Right ventricle myocardium superior (tissue), 1 donor: ENCODE measurements at places on chromosomes 3 and 15.
A peak's percentile ranks its signal among the peaks of the same experiment; 100 is the strongest.

GRCh38 chr3:64659617-64659978, 28.2 kb downstream of the ADAMTS9 start:
- DNase-seq = no peak

DNA sequence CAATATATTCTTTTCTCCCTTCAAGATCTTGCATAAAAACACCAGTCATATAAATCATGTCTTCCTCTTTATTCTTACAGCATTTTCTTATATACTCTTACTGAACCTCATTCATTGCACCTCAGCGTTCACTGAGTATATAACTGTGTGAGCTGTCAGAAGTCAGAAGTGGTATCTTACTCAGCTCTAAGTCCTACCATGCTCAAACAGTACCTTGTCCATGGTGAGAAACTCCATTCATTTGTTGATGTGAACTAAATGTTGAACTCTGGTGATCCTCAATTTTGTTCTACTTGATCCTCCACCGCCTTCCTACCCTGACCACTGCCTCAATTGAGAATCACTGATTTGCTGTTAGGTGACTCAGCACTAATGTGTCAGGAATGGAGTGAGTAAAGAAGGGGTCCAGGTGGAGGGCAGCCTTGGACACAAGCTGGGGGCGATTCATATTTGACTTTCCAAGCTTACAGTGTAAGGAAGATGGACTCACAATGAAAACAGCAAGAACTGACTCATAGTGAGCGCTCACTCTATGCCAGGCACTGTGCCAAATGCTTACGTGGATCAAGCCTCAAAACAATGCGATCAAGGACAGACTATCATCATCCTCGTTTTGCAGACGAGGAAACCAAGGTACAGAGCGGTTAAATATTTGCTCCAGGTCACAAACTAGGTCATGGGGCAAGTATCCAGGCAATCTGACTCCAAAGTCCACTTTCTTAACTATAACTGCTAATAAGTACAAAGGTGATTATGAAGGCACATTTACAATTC, 13.5 kb upstream of the ZFYVE19 start:
- DNase-seq = no peak

DNA sequence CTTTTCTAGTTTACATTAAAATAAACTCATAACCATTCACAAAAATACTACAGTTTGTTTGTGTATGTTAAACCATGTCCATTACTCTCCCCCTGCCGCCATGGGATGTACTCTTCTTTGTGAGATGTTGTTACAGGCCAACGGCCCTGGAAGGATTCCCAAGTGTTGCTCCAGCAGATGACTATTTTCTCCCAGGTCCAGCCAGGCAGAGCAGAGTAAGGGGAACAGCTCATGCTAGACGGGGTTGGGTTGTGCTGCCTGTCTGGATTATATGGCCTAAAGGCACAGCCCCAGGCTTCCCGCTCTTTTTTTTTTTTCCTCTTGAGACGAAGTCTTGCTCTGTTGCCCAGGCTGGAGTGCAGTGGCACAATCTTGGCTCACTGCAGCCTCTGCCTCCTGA, 24.5 kb upstream of the SLCO2A1 start:
- no peak for DNase-seq

- DNase-seq = no peak
These were observed 511.7 kb upstream of the CDIN1 start for GRCh38 chr15:36067483-36068274.

DNA sequence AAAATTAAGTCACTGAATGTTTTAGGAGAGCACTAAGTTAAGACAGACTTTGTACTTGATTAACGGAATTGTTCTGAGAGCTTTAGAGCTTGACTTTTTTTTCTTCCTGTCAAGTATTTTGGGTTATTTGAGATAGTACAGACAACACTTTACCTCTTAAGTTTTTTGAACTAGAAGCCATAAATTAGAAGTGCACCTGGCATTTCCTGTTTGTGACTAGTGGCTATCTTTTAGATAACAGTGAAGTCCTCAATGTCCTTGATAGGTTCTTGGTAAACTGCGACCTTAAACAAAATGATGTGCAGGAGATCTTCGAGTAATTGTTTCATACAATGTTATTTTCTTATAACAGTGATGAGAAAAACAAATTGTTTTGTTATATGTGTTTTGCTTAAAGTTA, 213.9 kb downstream of the TP63 start:
- DNase-seq = no peak

DNA sequence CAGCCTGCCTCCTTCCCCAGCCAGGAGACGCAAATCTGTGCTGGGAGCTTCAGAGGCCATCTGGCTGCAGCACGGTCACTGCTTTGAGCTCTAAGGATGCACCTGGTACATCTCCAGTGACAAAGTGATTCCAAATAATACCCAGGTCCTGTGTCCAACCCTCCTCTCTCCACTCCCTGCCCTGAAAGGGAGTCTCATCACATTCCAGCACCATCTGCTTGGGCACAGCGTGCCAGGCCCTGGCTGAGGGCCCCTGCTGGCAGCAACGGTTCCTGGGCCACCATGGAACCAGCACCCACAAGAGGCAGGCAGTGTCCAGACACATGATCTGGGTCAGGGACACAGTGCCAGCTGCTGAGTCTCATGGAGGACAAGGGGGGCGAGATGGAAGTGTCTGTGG, 81.3 kb downstream of the MTHFS start:
- DNase-seq = peak; percentile 52

DNA sequence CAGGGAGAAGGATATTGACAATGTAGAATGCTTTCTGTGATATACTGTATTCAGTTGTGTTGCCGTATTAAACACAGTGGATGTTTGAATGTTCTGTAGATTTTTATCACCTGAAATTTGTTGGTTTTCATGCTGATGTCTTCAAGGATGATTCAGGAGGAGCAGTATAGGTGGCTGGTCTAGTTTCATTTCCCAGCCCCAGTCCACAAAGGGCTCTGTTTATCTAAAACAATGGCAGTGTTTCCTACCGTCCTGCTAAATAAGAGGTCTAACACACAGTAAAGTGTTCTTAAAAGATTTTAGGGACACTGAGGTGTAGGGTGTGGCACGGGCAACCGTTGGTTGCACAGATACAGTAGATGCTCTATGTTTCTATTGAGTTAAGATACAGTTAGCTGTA, 26.0 kb downstream of the NEO1 start:
- no peak for DNase-seq

GRCh38 chr3:21158861-21159542, 592.0 kb downstream of the ZNF385D start:
- DNase-seq = no peak

DNA sequence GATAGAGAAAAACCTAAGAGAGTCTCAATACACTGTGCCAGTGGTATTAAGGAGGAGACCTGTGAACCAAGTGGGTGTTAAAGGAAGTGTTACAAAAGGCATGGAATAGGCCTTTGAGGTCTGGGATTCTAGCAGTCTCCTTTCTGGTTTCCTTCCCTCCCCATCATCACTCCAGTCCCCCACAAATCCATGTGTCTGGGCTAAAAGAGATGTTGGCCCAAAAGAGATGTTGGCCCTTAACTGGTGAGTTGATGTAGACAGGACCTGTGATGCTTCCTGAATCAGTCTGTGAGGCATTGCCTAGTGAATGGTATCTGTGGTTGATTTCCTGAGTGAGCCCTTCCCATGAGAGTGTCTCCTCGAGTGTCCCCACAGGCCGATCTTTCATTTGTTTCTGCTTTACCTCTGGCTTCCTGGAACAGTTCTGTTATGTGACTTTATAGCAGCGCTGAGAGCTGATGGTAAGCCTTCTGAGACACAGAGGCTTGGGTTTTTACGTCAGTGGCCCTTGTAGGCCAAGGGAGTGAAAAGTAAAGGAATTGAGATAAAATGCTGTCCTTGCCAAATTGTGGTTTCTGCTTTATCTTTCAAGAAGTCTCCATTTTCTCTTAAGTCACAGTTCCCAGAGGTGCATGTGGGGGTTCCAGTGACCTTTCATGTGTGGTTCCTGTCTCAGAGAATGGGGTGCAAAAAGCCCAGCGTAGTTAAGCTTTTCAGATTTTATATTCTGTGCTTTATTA, 87.8 kb downstream of the KLHL25 start:
- DNase-seq = no peak

GRCh38 chr3:55619046-55619808, 132.1 kb upstream of the WNT5A start:
- DNase-seq = no peak

GRCh38 chr3:160454995-160455394, 5.4 kb upstream of the TRIM59 start:
- no peak for DNase-seq
